ENCODE measurements at places on chromosomes 16 and 17. TPM values are rescaled to one million over a fixed set of nuclear protein-coding genes. Genes with fewer than 3 reads are reported as not detected.

The TPSG1 gene
- total RNA-seq, result not detected

- no peak for DNase-seq
These were observed 5.3 kb downstream of the IGFALS start for GRCh38 chr16:1788095-1788707.

DNA sequence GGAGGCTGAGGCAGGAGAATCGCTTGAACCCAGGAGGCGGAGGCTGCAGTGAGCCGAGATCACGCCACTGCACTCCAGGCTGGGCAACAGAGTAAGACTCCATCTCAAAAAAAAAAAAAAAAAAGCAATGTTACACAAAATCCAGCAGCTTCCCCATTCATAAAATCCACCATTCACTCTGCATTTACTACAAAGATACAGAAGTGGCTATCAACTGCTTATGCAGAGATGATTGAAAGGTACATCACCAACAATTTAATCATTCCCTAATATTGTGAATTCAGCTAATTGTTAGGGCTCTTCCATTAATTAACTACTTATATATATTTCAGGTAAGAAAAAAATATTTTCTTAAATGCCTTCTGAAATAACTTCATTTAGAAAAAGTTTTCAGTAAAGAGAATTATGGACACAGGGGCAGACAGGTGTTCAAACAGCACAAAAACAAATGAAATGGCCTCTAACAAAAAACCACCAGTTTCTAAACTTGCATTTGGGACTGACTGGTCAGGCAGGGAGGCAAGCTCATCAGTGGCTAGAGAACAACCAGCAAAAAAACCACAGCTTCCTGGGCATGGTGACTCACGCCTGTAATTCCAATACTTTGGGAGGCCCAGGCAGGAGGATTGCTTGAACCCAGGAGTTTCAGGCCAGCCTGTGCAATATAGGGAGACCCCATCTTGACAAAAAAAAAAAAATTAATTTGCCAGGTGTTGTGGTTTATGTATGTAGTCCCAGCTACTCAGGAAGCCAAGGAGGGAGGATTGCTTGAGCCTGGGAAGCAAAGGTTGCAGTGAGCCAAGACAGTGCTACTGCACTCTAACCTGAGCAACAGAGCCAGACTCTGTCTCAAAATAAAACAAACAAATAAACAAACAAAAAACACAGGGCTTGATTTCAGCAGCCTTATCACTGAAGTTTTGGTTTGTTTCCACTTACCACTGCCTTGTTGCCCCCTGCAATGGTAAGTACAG, 26.3 kb downstream of the ERN1 start:
- DNase-seq, result no peak

GRCh38 chr16:88539652-88540345, 30.4 kb upstream of the ZC3H18 start:
- DNase-seq, result no peak

DNA sequence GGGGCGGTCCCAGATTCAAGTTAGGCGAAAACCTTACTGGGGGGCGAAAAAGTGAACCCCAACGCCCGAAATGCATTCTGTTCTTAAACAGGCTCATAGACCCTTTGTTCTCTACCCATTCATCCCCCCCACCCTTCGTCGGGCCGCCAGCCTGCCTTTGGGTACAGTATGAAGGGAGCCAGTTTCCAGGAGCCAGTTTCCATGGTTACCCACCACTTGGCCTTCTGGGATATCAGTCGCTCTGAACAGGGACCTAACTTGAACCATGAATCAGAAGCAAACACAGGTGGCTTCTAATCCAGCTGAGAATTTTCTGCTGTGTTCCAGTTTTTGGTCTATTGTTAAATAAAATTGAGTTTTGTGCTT, 532 bp downstream of the DHX40 start:
- DNase-seq, result peak; percentile 74

- DNase-seq, result no peak
These were observed 3.0 kb upstream of the ADAMTS18 start for GRCh38 chr16:77437859-77438258.

The ODF4 gene
- total RNA-seq, result not detected

GRCh38 chr16:57082664-57083063, 9.7 kb upstream of the CPNE2 start:
- DNase-seq, result no peak

GRCh38 chr16:4477966-4478365, 1.8 kb downstream of the HMOX2 start:
- peak; percentile 21 for DNase-seq

The NPIPB6 gene
- total RNA-seq, result 1.1 TPM
